ENCODE measurements at places on chromosomes 5 and 9.

DNA sequence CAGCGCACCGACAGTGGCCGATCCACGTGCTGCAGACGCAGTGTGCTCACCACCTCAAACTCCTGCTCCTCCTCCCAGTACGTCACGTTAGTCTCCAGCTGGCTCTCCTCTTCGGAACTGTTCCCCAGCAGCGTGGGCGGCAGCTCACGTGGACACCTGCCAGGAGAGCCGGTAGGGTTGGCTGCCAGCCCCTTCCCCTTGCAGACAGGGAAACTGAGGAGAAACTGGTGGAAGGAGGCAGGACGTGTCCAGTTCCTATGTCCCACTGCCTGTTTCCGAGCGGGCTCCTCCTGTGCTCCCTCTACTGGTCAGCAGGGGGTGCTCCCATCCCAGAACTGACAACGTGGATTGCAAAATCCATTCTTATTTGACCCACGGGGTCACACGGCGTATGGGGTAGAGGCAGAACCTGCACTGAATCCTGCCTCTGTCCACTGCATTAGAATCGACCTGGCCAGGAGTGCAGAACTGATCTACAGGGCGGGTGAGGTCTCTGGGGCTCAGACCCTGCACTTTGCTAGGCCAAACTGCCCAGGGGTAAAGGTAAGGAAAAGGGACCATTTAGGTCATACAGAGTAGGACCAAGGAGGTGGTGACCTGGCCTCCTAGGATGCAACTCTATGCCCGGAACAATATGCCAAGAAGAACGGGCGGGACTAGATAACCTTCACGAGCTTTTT, 25.7 kb downstream of the PDGFRB start:
- DNase-seq: peak; percentile 44

GRCh38 chr9:108759835-108760234, 96.0 kb downstream of the ACTL7B start:
- DNase-seq: no peak

DNA sequence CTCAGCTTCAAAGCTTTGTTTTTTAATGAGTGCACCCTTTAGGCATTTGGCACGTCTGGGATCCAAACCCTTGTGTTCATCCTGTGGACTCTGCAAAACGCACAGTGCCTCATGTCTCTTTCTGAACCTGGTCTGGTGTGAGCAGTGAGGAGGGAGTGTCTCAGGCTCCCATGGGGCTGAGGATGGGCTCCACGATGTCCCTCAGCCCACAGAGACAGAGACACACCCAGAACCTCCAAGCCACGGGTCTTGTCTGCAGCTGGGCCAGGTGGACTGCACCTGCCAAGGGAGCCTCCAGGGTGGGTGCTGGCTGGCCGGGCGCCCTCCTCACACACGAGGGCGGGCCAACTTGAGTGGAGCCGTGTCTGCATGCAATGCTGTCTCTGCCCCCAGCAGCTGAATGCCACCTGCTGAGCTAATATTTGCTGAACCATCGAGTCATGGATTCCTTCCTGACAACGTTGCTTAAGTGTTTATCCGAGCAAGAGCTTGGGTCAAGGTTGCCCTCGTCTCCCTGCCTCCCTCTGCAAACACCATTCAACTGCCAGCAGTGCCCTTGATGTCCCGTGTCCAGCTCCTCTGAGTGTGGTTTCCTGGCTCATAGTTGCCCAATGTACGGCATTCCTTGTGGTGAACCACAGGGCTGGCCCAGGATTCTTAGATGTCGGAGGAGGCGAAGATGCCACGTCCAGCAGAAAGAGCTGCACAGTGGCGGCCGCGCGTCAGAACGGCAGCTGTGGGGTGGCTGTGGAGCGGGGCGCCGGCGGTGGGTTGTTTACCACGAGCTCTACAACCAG, 31.4 kb upstream of the LPCAT1 start:
- DNase-seq: no peak

DNA sequence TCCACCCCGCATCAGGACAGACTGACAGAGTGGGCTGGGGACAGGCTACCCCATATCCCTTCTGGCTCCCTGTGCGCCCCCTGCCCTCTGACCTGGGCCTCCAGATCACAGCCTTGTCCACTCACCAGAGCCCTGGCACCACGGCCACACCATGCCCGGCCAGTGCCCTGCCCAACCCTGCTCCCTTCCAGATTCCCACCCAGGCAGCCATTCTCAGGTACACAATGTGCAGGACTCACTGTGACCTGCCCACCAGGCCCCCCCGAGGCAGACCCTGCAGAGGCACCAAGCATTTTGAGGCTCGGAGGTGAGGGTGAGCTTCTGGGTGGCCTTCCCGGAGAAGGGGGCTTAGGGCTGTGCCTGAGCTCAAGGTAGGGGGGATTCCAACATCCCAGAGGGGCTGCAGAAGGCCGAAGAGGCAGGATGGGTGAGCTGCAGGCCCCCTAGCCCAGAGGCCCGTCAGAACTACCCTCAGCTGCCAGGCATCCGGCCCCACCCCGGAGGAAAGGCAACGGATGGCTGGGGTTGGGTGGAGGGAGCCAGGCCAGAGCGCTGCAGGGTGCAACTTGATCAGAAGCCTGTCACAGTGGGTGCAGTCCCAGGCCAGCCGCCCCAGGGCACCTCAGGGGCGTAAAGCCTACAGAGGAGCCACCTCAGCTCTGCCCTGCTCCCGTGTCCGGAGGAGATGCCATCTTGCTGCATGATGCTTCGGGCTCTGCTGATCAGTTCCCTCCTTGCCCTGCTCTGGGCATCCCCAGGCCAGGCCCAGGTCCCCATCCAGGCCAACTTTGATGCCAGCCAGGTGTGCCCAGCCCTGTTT, at the start of gene LCNL1:
TSS of gene LCNL1 (plus strand) at position 762 of the 820 bp plus-strand sequence. CDS start 594 bp downstream, outside the sequence.
- no peak for DNase-seq

DNA sequence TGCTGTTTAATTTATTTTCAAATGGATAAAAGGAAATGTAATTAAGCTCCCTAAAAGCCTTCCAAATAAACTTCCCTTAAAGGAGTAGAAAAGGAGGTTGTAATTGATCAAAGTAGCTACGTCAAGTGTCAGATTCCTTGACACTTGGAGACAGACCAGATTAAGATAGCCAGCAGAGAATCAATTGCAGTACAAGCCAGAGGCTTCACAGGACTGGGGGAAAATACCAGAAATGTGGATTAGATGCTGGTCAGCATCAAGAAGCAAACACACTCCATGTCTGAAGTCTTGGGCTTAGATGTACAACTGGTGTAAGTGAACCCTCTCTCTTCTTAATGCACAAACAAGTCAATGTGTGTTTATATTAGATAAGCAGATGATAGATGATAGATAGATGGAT, 184.9 kb upstream of the TAS2R1 start:
- no peak for DNase-seq

DNA sequence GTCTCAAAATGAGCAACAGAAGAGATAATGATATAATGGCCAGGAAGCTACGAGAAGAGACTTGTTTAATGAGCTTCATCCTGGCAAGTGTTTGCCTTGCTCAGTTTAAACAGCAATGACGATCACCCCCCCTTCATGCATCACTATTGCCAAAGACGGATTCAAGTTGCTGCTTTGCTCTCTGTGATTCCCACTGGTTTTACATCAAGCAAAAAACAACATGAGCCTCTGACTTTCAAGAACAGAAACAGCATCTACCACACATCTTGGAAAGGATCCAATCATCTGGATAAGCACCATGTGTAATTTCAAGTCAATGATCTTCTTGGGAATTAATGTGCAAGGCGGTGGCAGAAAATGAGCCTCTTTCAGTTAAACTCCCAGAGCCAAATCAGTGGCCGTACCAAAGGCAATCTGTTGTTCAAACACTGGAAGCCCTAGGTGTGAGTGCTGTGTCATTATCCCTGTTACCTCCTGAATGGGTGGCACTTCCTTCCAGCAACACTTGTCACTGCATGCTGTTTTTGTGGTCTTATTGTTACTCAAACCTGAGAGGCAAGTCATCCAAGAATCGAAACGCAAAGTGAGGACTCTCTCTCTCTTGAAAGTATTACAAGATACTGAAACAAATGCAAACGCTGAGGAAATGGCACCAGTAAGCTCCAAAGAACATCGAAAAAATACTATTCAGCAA, 72.8 kb downstream of the MED27 start:
- DNase-seq: peak; percentile 56

DNA sequence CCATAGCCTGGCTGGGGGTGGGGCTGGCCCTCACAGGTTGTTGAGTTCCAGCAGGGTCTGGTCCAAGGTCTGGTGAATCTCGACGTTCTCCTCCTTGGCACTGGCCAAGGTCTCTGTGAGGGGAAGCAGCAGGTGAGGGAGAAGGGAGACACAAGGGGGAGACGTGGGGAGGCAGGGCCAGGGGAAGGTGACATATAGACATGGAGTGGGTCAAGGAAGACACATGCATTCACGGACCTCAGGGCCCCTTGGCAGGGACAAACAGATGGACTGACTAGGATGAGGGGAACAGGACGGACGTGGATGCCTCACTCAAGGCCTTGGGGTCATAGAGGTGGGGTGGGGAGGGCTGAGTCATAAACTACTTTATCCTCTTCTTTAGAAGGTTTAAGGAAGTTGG, 7.7 kb downstream of the TPM2 start:
- DNase-seq: no peak

- DNase-seq: no peak
These were observed 15.9 kb upstream of the FGF1 start for GRCh38 chr5:142701673-142702311.

- DNase-seq: no peak
These were observed 457.5 kb downstream of the ENC1 start for GRCh38 chr5:74183041-74183440.

GRCh38 chr5:1883925-1884677, 1.4 kb upstream of the IRX4 start:
- no peak for DNase-seq

- no peak for DNase-seq
These were observed 13.6 kb downstream of the NIPAL4 start for GRCh38 chr5:157473383-157474320.

GRCh38 chr5:39059064-39059463, 15.1 kb downstream of the RICTOR start:
- DNase-seq: no peak

GRCh38 chr5:133145436-133146170, 93.8 kb downstream of the HSPA4 start:
- no peak for DNase-seq

DNA sequence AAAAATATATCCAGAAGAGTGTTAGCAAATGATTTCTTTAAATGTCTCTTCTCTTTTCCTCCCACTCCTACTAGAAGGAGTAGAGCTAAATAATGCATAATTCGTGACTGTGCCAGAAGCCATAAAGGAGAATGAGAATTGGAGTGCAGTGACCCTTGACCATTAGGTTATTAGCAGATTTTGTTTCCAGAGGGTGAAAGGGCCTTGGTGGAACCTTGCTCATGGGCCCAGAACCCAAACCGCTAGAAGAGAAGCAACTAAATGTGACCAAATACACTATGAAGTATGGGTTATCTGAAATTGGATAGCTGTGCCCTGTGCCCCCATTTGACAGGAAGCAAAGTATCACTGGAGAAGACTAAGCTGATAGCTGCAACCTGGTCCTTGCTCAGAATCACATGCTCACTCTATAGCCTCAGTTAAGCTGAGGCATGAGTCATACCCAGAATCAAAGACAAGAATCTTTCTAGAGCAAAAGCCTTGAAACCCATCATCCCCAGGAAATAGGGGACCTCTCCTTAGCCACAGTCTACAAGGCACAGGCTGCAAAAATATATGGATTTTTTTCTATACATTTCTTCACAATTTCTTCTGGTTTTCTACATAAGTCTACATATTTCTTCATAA, 36.3 kb downstream of the CAPSL start:
- no peak for DNase-seq

- DNase-seq: no peak
These were observed 3.7 kb downstream of the IPPK start for GRCh38 chr9:92666236-92666635.

DNA sequence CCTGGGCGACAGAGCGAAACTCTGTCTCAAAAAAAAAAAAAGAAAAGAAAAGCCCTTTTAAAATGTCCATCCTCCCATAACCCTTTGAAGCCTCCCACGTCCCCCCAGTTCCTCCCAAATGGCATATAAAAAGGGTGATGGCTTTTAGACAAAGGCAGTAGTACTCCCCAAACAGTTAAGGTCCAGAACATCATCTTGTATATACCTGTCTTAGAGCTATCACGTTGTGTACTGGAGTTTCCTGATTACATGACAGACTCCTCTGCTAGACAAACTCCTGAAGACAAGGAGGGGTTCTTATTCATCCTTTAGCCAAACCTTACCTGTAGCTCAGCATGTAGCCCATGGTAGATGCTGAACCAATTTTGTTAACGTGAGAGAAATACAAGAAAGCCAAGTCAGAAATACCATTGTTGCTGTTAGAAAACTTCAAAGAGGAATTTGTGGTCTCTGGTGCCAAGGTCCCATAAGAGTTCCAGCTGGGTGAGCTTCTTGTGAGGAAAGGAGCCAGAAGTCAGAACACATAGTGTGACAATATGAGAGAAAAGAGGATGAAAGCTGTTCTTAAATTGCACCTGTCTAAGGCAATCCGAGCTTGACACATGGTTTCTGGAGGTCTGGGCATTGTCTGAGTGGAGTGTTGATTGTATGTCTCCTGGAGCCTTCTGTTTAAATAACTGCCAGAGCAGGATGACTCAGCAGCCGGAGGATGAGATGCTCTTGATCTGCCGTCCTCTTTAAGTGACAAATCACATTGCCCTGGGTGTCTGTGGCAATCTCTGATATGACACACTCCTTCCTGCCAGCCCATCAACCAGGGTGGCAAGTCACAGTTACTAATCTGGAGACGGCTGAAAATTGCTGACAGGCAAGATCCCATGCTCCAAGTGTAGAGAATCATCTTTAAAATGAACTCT, 69.1 kb downstream of the ARRDC3 start:
- DNase-seq: peak; percentile 92

- no peak for DNase-seq
These were observed 110.3 kb downstream of the ARRDC3 start for GRCh38 chr5:91272858-91273257.

DNA sequence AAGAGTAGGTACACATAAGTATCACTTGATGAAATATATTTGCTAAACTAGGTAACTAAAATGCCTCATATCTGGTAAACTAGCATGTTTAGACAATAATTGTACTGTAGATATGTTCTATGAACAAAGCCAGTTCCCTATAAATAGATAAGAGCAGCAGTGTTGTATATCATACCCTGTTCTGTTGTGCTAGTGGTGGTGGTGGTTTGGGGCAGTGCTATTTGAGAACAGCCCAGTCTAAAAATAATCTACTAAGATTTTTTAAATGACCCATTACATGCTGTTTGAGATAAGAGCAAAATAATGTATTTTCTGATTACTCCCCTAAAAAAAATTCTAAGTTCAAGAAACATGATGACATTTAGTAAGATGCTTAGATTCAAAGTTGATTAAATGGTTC, 829.2 kb upstream of the DMAC1 start:
- DNase-seq: no peak

DNA sequence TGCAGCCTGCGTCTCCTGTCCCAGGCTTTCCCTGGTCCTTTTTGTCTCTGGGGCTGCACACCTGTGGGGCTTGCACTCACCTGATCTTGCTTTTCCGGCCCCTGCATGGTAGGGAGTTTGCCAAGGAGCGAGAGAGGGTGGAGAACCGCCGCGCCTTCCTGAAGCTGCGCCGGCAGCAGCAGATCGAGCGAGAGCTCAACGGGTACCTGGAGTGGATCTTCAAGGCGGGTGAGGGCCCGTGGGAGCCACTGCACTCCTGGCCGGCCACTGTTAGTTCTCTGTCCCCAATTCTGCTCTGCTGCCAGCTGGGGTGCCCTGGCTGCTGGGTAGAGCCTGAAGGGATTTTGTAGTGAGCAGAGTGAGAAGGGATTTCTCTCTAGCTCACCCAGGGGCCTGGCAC, 78.0 kb downstream of the CACNA1B start:
- DNase-seq: no peak

Measured in stimulated activated CD4-positive, alpha-beta T cell treated with anti-CD3 and anti-CD28 coated beads, Interleukin-1b, Interleukin-23, amount 100 ng/mL, for 48 hours (primary cell).